Suppressor macrophage treated with lipopolysaccharide for 1 hour (primary cell): ENCODE measurements at places on chromosomes 1 and 21.

DNA sequence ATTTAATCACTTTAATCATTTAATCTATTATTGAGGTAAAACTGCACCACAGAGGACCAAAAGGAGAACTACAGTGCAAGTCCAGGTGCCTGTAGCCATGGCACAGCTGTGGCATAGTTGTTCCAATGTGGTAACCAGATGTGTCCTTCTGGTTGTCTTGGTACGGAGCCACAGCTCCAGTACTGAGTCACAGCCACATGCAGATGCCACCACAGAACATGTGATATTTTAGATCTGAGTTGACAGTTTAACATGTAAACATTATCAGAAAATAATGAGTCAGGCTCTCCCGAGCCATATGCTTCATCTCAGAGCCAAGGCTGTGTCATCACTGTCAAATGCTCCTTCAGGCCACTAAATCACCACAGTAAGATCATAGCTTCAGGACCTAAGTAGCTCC lies 56.4 kb upstream of the RGS7 start:
- no peak for DNase-seq

GRCh38 chr1:185376840-185377635 lies 60.0 kb upstream of the IVNS1ABP start:
- peak; percentile 82 for DNase-seq

- DNase-seq, result no peak
These were observed 158.0 kb downstream of the EIF4G3 start for GRCh38 chr1:21018673-21019072.

GRCh38 chr1:183497218-183497617 lies 24.9 kb downstream of the SMG7 start:
- no peak for DNase-seq

GRCh38 chr1:227885135-227885647 lies 62.5 kb downstream of the WNT9A start:
- DNase-seq, result no peak

GRCh38 chr1:171742577-171742922 lies 685 bp upstream of the VAMP4 start:
- DNase-seq, result peak; percentile 28

GRCh38 chr21:15433091-15433490 lies 296.7 kb upstream of the USP25 start:
- no peak for DNase-seq

- peak; percentile 46 for DNase-seq
These were observed 101.4 kb downstream of the TSEN15 start for GRCh38 chr1:184152974-184153373.
